Urinary bladder (tissue), 4 donors: ENCODE measurements at places on chromosomes 12 and 14. TPM values are rescaled to one million over a fixed set of nuclear protein-coding genes. Genes with fewer than 3 reads are reported as not detected.

Gene SGPP1
- total RNA-seq = 40.1 TPM

GRCh38 chr14:102503641-102504327 lies 5.8 kb downstream of the ANKRD9 start:
- DNase-seq = no peak

Gene CD163
- total RNA-seq = 19.1 TPM

- no peak for DNase-seq
Measured at GRCh38 chr12:64180951-64181350, 41.1 kb downstream of the KICS2 start.

- no peak for DNase-seq
Measured at GRCh38 chr14:104128981-104129380, 9.4 kb upstream of the KIF26A start.

- no peak for DNase-seq
Measured at GRCh38 chr12:47839214-47839876, 19.6 kb upstream of the HDAC7 start.
